Hepatocyte (in vitro differentiated cells): ENCODE measurements at places on chromosomes 11 and 22. TPM values are rescaled to one million over a fixed set of nuclear protein-coding genes. Genes with fewer than 3 reads are reported as not detected.

Gene LGALS12
- total RNA-seq: not detected in 2 replicates

DNA sequence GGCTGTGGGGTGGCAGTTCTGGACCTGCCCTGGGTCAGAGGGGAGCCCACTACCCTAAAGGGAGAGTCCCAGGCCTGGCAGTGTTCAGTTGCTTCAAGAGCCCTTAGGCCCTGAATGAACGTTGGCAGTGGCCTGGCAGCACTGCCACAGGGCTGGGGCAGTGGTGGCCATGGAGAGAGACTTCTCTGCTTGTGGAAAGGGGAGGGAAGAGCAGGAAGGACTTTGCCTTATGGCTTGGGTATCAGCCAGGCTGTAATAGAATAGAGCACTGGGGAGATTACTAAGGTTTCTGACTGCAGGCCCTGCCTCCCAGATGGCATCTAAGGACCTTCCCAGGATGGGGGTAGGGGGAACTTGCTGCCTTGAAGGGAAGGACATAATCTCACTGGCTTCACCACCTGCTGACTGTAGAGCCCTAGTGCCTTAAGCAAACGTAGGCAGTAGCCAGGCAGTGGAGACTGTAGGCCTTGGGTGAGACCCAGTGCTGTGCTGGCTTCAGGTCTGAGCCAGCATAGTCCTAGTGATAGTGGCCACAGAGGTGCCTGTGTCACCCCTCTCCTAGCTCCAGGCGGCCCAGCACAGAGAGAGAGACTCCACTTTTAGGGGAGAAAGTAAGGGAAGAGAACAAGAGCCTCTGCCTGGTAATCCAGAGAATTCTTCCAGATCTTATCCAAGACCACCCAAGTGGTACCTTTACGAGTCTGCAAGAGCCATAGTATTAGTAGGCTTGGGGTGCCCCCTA lies 27.6 kb downstream of the PLA2G6 start:
- no peaks in the 10 kb centered on the region for H3K36me3 ChIP-seq
- H3K27ac ChIP-seq: peak overlapping the region; percentile 71
- H3K4me1 ChIP-seq: peaks cover 10% of the 10 kb centered on the region
- H3K4me3 ChIP-seq: no peak overlapping the region
- no peaks in the 10 kb centered on the region for H3K27me3 ChIP-seq
- peak; percentile 60 for DNase-seq

GRCh38 chr11:92399705-92400104 lies 175.1 kb downstream of the FAT3 start:
- no peaks in the 10 kb centered on the region for H3K36me3 ChIP-seq
- H3K27ac ChIP-seq: no peak overlapping the region
- no peaks in the 10 kb centered on the region for H3K4me1 ChIP-seq
- no peak for DNase-seq
- no peak overlapping the region for H3K4me3 ChIP-seq

Gene JRKL
- total RNA-seq: 8.4 and 9.5 TPM in 2 replicates

DNA sequence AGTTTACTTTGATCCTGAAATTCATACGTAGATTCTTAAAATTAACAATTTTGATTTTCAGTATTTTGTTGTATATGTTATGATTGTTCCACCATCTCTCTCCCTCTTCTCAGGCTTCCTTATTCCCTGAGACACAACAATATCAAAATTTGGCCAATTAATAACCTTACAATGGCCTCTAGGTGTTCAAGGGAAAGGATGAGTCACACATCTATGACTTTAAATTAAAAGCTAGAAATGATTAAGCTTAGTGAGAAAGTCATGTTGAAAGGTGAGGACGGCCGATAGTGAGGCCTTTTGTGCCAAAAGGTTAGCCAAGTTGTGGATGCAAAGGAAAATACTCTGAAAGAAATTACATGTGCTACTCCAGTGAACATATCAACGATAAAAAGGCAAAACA lies 5.5 kb upstream of the OR52J3 start:
- H3K27me3 ChIP-seq: no peaks in the 10 kb centered on the region
- no peak overlapping the region for H3K4me3 ChIP-seq
- H3K36me3 ChIP-seq: no peaks in the 10 kb centered on the region
- H3K27ac ChIP-seq: no peak overlapping the region
- no peak for DNase-seq

Gene PTPN5
- 0.40 and 0.90 TPM in 2 replicates for total RNA-seq

Gene OAF
- 63.9 and 72.4 TPM in 2 replicates for total RNA-seq

DNA sequence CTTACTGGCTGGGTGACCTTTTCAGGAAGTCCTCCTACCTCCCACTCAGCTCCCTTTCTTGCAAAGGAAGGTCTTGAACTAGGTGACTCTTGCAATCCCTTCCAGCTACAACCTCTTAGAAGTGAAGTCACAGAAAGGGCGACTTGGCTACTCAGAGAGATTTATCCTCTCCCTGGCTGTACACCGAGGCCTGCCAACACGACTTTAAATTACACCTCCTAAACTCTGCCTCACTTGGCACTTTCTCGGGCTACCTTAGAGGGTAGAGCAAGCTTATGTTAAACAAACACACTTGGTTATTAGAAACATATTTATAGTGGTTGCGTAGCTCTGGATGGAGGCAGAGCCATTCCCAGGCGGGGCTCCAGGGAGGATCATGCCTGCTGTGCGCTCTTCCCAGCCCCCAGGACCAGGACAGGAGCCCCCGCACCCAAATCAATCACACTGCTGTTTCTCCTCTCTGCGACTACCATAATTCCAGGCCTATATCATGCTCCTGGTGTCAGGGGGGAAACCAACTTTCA lies 358.4 kb downstream of the BUD13 start:
- peak overlapping the region; percentile 86 for H3K27ac ChIP-seq
- H3K4me3 ChIP-seq: no peak overlapping the region
- no peaks in the 10 kb centered on the region for H3K36me3 ChIP-seq
- H3K4me1 ChIP-seq: peaks cover 19% of the 10 kb centered on the region

DNA sequence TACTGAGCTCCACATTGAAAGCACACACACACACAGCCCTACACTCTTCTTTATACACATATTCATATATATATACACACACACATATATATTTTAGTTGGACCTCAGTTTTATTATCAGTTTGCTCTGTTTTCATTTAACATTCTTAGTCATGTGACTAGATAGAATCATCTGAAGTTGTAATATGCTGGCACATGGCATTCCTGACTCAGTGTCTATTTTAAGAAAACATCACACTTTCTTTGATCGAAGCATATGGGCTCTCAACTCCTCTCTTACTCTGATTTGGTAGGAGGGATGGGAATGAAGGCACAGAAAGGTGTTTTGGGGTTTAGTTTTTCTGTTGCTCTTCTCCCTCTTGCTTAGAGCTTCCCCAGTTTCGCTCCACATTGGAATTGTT lies 24.8 kb downstream of the AMOTL1 start:
- no peak overlapping the region for H3K27ac ChIP-seq
- no peaks in the 10 kb centered on the region for H3K36me3 ChIP-seq
- H3K27me3 ChIP-seq: no peaks in the 10 kb centered on the region
- H3K4me3 ChIP-seq: no peak overlapping the region

Gene LRRC4C
- total RNA-seq: 2.4 and 3.1 TPM in 2 replicates

DNA sequence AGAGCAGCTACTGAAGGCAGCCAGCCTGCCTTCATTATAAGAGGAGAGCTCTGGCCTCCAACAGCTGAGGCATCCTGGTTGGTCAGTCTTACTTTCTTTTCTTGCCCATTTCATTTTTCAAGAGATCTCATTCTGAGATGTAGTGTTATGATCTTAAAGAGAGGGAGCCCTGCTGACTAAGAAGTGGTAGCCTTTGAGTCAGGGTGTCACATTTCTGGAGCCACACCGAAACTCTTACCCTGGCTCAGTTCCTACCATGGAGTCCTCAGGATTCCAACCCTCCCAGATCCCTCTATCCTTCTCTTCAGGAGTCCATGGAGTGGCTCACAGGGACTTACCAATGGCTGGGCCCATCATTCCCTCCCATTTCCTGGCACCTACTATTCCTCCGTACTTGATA lies 386.1 kb upstream of the LARGE1 start:
- H3K4me1 ChIP-seq: no peaks in the 10 kb centered on the region
- H3K27me3 ChIP-seq: no peaks in the 10 kb centered on the region
- H3K4me3 ChIP-seq: no peak overlapping the region

DNA sequence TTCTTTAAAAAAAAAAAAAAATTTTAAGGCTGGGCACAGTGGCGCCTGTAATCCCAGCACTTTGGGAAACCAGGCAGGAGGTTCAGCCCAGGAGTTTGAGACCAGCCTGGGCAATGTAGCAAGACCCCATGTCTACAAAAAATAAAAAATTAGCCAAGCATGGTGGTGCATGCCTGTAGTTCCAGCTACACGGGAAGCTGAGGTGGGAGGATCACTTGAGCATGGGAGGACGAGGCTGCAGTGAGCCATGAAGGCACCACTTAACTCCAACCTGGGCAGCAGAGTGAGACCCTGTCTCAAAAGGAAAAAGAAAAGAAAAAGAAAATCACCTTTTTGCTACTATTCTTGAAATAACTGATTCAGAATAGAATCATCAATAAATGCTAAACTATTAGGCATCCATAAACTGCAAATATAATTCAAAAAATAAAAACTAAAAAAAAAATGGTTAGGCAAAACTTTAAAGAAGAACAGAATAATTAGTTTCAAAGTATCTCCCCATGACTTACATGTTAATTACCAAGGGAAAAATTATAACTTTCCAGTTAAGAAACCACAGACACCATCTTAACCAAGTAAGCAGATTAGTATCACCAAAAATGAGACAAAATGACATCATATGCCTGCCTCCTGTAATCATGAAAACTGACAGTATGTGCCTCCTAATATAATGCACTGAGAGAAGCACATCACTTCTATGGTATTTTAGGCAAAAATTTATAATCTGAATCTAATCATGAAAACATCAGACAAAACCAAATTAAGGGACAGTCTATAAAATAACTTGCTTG lies 63.6 kb downstream of the DENND5A start:
- no peak overlapping the region for H3K4me3 ChIP-seq
- H3K4me1 ChIP-seq: no peaks in the 10 kb centered on the region
- H3K27ac ChIP-seq: no peak overlapping the region
- H3K36me3 ChIP-seq: no peaks in the 10 kb centered on the region

Gene HBB
- total RNA-seq: not detected in 2 replicates

GRCh38 chr11:15605094-15605493 lies 490.4 kb downstream of the INSC start:
- DNase-seq: no peak
- no peaks in the 10 kb centered on the region for H3K36me3 ChIP-seq
- no peak overlapping the region for H3K27ac ChIP-seq
- H3K27me3 ChIP-seq: no peaks in the 10 kb centered on the region
- peaks cover 6% of the 10 kb centered on the region for H3K4me1 ChIP-seq
- no peak overlapping the region for H3K4me3 ChIP-seq

DNA sequence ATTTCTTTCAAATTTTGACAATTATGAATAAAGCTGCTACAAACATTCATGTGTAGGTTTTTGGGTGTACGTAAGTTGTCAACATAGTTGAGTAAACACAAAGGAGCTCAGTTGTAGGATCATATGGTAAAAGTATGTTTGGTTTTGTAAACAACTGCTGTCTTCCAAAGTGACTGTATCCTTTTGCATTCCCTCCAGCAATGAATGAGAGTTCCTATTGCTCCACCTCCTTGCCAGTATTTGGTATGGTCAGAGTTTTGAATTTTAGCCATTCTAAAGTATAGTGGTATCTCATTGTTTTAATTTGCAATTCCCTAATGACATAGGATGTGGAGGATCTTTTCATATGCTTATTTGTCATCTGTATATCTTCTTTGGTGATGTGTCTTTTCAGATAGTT lies 28.0 kb upstream of the PHOX2A start:
- no peaks in the 10 kb centered on the region for H3K4me1 ChIP-seq
- H3K4me3 ChIP-seq: no peak overlapping the region
- no peaks in the 10 kb centered on the region for H3K27me3 ChIP-seq
- H3K27ac ChIP-seq: no peak overlapping the region

GRCh38 chr22:41197038-41197972 lies 7.8 kb upstream of the L3MBTL2 start:
- H3K27ac ChIP-seq: no peak overlapping the region
- H3K4me1 ChIP-seq: peaks cover 7% of the 10 kb centered on the region
- peak overlapping the region; percentile 91 for H3K4me3 ChIP-seq
- DNase-seq: peak; percentile 84
- no peaks in the 10 kb centered on the region for H3K36me3 ChIP-seq

Gene KRTAP5-9
- total RNA-seq: 0.23 TPM in 1 of 2 replicates, not detected in the other

DNA sequence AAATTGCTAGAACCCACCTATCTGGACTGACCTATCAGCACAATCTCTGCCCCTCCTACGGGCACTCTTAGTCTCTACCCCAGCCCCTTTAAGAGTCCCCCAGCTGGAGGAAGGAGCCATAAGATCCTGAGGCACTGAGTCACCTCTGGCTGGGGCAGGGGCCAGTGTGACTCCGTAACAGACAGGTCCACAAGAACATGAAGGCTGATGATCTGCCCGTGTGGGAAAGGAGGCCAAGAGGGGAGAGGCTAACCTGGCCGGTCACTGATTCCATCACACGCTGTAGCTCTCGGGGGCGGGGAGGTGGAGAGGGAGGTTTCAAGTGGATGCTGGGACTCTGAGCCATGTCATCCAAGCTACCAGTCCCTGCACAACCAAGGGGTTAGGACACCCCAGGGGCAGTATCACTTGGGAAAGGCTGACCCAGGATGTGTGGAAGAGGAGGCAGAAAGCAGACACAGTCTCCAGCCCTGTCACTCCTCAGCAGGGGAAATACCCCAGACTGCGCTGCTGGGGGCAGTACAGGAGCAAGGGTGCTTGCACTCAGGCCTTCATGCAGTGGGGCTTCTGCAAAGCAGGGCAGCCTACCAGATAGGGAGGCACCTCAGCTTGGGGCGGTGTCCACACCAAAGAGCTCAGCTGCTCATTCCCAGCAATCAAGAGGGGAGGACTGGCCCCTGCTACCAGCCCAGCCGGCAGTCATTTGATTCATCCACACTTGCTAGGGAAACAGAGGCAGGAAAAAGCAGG lies 22.3 kb downstream of the ARHGAP1 start:
- H3K27me3 ChIP-seq: no peaks in the 10 kb centered on the region
- no peak for DNase-seq
- H3K4me3 ChIP-seq: no peak overlapping the region
- H3K27ac ChIP-seq: no peak overlapping the region
- H3K4me1 ChIP-seq: peaks cover 23% of the 10 kb centered on the region
- no peaks in the 10 kb centered on the region for H3K36me3 ChIP-seq

DNA sequence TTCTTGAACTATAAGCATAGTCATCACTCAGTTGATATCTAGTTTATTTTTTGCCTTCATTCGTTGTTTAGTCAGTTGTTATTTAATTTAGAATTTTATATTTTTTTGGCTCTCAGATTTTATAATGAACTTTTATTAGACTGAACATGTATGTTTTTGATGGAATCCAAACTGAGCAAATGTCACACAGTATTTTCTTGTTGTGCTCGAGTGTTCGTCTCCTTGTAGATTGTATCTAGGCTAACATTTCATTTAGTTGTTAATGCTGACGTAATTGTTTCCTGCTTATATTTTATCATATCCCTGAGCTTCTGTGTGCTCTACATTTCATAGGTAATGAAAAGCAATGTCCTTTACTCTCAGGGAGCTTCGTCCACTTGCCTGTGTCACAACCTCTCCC lies 286.2 kb downstream of the TMEM135 start:
- DNase-seq: no peak
- no peaks in the 10 kb centered on the region for H3K36me3 ChIP-seq
- no peak overlapping the region for H3K4me3 ChIP-seq
- no peaks in the 10 kb centered on the region for H3K27me3 ChIP-seq
